Tibial artery (tissue), 4 donors: ENCODE measurements at places on chromosomes 12 and 14.
A peak's percentile ranks its signal among the peaks of the same experiment; 100 is the strongest.

GRCh38 chr12:120100630-120101029 is 15.9 kb downstream of the RAB35 start:
- DNase-seq, result peak; percentile 94

DNA sequence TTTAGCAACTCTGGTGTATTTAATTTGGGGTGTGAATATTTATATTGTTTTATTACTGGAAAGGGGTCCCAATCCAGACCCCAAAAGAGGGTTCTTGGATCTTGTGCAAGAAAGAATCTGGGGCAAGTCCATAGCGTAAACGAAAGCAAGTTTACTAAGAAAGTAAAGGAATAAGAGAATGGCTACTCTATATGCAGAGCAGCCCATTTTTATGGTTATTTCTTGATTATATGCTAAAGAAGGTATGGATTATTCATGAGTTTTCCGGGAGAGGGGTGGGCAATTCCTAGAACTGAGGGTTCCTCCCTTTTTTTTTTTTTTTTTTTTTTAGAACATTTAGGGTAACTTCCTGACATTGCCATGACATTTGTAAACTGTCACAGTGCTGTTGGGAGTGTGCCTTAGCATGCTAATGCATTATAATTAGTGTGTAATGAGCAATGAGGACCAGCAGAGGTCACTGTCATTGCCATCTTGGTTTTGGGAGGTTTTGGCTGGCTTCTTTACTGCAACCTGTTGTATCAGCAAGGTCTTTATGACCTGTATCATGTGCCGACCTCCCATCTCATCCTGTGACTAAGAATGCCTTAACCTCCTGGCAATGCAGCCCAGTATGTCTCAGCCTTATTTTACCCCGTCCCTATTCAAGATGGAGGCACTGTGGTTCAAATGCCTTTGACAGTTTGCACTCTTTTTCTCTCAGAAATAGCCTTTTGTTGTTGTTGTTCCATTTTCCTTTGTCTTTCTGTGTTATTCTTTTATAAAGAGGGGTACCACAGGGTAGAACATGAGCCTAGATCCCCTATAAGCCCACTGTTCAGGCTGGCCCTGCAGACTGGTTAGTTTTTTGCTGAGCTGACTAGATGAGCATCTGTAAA is 75.5 kb upstream of the DCD start:
- no peak for DNase-seq

DNA sequence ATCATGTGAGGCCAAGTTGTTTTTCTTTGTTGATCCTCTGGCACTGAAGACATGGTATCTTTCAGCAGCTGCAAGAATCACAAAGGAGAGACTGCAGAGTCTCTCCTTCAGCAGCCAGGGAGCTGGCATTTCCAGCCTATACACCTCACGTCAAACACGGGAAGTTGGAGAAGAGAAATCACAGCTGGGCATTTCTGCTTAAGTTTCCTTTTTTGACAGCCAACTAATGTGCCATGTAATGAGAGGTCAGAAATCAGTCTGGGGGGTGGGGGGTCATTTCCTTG is 28.3 kb downstream of the PHLDA1 start:
- no peak for DNase-seq

GRCh38 chr12:15268927-15269552 is 47.8 kb upstream of the RERG start:
- DNase-seq, result no peak

- DNase-seq, result no peak
These were observed 25.7 kb downstream of the TRAF3 start for GRCh38 chr14:102802834-102803523.

DNA sequence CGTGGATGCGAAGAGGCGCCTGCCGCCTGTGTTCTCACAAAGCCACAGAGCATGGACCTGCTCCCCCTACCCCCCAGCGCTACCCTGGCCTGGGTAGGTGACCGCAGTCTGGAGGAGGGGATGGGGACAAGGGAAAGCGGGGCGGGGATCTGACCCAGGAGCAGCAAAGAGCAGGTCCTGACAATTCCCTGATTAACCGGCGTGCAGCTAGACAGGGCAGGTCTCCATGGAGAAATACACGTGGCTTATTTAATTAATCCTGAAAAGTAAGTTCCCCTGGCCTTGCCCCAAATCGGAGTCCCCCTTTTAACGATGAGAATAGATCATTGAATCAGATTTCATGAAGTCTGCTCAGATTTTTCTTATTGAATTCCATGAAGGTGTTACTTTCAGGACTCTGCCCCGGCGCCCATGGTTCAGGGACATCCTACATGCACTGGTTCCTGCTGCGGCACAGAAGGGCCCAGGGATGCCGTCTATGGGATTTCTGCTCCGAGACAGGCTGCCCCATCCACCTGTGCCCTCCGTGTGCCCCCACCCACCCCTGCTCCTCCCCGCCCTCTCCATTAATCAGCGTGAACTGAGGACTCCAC is 251.0 kb upstream of the SFSWAP start:
- no peak for DNase-seq

- no peak for DNase-seq
These were observed 92.0 kb upstream of the SLC38A4 start for GRCh38 chr12:46917821-46918220.

DNA sequence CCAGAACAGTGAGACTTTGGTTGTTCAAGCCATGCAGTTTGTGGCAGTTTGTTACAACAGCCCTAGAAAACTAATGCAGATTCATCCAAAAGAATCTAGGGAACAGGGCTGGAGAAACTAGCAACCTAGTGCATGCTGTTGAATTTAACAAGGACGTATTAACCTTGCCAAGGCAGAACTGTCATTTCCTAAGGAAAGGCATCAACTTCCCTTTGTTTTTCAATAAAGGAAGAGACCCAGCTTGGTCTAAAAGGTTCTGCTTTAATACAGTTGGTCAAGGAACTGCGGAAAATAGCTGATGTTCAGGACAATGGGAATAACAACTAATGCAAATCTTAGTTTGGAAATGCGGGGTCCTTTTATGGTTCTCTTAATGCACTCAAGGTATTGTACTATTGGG is 11.5 kb downstream of the AK7 start:
- no peak for DNase-seq

DNA sequence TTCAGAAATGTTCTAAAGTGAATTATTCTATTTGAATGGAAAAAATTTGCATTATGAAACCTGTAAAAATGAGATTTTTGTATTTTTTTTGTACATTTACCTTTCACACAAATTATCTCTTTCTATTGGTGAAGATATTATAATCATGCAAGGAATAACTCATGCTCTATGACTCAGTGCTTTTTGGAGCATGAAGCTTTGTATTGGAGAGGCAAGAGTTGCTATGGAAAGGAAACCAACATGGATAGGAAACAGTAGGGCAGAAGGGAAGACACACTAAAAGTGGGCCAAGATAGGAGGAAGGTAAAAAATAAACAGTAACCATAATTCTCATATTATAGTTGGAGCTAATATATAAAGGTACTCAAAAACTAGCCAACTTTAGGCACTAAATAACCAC is 79.0 kb downstream of the PLCZ1 start:
- DNase-seq, result no peak

DNA sequence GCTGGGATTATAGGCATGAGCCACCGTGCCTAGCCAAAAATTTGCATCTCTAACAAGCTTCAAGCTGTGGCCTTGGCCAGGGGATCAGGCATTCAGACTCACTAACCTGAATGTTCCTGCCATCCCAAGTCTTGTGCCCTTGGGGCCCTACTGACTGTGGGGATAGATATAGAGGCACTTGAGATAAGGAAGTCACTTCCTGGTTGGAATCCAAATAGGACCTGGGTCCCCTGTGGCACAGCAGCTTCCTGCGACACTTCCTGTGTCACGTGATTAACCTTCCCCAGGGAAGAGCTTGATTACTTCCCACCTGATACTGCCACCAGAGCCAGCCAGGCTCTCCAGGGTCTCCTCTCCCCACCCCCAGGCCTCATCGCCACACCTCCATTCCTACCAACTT is 128.2 kb downstream of the BCL11B start:
- DNase-seq, result no peak

DNA sequence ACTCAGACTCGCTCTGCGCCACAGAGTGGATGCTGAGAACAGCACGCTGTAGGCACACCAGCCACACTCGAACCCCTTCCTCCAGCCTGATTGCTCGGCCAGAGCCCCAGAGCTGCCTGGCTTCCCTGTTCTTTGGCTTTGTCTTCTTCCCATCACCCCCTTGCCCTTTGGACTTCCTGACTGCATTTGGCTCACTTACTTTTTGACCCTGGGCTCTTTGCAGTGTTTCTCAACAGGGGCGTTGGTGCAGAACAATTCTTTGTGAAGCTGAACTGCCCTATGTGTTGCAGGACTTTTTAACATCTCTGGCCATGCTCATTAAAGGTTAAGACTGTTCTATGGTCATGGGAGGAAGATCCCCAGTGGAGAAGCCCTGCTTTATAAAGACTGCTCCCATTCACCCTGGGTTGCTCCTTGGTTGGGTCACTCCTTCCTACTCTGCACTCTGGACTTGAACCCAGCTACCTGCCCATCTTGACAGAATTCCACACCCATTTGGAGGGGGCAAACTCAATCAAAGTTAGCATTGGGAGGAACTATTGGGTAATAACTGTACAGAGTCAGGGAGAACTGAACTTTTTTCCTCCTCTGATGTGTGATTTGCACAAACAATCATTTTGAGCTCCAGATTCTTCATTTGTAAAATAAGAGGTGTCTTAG is 127.7 kb upstream of the PLEKHG7 start:
- no peak for DNase-seq

DNA sequence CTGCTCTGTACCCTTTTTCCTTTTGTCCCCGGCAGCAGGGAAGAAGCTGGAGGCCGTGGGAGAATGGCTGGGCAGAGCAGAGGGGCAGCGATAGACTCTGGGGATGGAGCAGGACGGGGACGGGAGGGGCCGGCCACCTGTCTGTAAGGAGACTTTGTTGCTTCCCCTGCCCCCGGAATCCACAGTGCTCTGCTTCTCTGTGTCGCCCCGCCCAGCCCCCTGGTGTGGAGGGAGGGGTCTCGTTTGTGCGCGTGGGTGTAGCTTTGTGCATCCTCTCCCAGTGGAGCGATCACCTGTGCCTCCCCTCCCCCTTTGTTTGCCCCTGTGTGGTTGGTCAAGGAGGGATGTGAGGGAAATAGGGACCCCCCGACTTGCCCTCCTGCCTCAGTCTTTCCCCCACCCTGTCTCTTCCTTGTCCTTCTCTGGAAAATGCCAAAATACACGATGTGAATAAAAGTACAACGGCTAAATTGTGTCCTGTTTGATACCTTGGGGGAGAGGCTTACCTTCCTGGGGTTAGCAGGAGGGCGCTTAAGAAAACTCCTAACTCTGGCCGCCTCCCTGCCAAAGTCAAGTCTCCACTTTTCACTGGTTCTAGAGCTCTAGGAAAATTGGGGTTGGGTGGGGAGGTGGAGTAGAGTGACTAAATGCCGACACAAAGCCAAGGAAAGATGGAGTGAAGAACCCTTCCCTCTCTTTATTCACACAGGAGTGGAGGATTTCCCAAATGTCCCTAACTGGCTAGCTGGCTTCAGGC is 990 bp upstream of the TPI1 start:
- no peak for DNase-seq

- DNase-seq, result no peak
These were observed 81.2 kb downstream of the BTG1 start for GRCh38 chr12:92064422-92064821.

DNA sequence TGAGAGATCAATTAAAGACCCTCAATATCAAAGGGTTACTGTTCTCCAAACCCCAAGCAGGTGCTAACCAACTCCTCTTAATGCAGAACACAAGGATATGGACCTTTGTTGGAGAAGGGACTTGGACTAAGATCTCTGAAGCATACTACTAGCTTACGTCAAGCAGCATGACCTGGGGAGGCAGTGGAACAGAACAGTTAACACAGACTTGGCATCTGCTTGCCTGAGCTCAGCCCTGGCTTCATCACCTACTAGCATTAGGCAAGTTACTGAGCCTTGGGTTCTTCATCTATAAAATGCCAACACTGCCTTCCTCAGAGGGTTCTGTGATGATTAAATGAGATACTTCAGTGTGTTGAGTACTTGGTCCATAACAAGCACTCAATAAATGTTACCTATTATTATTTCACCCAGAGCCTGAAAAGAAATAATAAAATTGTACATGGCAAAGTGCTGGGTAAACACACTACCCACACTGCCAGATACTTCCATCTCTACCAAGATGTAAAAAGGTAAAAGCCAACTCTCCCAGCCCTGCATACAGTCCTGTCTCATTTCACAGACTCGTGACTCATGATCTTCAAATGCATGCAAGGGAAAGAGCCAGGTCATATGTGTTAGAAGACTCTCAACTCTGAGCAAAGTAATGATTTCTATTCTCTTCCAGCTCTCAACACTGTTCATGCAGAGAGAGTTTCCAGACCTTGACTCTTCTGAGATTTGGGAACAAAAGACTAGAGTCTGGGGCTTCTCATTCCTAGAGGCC is 39.7 kb downstream of the FMNL3 start:
- DNase-seq, result no peak

GRCh38 chr12:128627659-128628058 is 196.1 kb downstream of the SLC15A4 start:
- DNase-seq, result no peak

DNA sequence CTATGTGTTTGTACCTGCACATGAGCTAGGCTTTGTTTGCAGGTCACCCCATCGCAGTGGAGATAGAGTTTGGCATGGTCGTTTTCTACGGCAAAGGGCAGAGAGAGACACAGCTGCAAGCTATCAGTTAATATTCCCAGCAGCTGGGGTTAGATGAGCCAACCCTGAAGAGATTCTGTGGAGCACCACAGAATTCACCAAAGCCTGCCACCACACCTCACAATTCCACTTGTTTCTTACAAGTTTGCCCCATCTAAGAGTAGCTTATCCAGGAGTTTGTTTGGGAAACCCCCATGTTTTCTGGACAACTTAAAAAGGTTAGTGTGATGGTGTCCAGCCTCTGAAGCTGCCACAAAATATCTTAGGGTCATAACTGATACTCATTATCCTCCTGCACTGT is 20.0 kb upstream of the HIF1A start:
- no peak for DNase-seq

- DNase-seq, result no peak
These were observed 74.6 kb upstream of the OSBPL8 start for GRCh38 chr12:76634133-76634532.

DNA sequence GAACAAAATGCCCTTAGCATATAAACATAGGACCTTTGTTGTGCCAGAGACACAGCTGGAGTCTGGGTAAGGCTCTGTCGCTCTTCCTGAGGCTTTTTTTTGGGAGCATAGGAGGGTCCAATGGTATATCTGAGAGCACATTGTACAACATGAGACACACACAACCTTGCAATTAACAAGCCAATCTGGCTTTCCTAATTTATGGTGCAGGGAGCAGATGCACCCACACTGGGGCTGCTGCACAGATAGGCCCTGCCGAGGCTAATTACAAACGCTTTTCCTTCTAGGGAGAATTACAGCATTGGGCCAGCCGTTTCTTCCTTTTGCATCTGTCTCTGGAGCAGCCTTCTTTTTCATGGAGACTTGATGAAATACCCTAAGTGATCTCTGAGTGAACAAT is 75.0 kb upstream of the OVCH1 start:
- DNase-seq, result no peak

DNA sequence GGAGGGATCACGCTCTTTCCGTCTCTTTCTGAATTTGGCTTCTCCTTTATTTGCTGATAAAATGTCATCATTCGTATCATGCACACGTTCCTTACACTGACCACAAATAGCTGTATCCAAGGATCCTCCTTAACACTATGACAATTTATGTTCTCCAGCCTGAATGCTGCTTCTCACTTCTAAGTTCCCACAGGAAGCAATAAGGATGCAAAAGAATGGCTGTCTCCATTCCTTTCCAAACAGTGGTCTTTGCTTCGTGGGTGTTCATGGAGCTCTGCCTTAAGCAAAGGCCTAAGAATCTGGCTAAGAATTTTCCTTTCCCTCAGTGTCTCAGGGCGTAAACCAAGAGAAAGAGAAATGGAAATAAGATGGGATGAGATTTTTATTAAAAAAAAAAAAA is 200.2 kb downstream of the ITPR2 start:
- DNase-seq, result no peak
